ENCODE measurements at places on chromosomes 5 and 9.

DNA sequence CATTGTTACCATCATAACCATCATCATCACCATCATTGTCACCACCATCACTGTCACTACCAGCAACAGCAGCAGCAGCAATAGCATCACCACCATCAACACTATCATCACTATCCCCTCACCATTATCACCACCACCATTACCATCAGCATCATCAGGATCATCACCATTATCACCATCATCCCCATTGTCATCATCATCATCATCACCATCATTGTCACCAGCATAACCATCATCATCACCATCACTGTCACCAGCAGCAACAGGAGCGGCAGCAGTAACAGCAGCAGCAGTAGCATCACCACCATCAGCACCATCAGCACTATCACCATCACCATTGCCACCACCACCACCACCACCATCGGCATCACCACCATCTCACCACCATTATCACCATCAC, 48.4 kb downstream of the S1PR3 start:
- DNase-seq, result no peak

GRCh38 chr9:89619424-89620138, 14.8 kb downstream of the GADD45G start:
- no peak for DNase-seq

DNA sequence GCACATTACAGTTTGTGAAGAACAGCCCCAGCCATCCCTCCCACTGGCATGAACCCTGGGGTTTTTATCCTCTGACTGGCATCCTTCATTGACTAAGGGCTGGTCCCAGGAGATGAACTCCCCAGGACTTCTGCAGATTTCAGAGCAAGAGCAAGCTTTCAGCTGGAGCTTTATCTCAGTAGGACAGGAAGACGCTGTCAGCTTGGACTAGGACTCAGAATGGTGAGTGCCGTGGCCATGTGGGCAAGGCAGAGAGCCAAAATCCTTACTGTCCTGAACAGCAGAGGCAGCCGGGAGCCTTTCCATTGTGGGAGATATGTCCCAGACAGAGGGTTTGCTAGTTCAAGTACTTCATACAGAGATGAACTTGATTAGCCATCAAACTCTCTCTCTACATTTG, 3.2 kb upstream of the ACOT12 start:
- DNase-seq, result no peak

GRCh38 chr5:87116825-87117512, 150.7 kb upstream of the RASA1 start:
- DNase-seq, result no peak

- no peak for DNase-seq
These were observed 22.4 kb upstream of the FREM1 start for GRCh38 chr9:14932641-14933040.

- DNase-seq, result no peak
These were observed 9.9 kb downstream of the SNCAIP start for GRCh38 chr5:122321921-122322320.
